ENCODE measurements at places on chromosomes 13 and 19.
A peak's percentile ranks its signal among the peaks of the same experiment; 100 is the strongest.

DNA sequence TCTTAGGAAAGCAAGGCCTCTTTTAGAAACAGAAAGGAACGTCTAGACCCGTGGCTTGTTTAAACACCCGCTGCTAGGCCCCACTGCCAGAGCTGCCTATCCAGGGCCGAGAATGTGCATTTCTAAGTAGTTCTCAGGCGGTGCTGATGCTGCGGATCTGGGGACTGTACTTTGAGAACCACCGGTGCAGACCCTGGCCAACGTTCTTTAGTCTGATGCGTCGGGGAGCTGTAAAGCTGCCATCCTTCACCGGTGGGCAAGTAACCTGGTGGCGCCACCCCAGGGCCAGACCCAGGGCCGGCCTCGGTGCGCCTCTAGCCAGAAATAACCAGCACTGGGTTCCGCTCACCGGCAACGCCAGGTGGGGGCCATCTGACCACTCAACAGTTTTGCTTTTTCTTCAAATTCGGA, 47.1 kb downstream of the TGDS start:
- DNase-seq, result no peak

DNA sequence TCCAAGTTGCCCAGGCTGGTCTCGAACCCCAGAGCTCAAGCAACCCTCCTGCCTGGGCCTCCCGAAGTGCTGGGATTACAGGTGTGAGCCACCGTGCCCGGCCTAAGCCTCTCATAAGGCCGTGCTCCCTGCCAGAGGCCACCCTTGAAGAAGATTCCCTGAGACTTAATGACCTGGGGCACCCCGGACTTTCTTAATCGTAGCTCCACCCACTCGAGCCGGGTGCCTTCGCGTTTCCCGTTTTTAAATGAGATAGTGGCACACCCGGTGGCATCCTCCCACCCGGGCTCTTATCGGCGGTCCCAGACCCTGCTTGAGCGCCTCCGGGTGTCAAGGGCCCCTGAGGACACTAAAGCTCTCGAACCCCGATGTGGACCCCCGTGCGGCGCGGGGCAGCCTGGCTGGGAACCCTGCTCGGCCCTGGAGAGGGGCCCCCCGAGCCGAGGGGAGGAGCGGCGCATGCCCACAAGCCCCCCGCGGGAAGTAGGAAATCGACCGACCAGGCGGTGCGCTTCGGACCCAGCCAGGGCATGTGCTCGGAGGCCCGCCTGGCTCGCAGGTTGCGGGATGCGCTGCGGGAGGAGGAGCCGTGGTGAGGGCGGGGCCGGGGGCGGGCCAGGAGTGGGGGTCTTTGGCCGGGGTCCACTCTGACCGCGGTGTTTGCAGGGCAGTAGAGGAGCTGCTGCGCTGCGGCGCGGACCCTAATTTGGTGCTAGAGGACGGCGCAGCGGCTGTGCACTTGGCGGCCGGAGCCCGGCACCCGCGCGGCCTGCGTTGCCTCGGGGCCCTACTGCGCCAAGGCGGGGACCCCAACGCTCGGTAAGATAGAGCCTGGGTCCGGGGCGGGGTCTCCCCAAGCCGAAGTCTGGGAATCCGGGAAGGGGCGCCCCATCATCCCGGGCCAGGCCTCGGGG, at the start of gene ANKLE1:
Gene ANKLE1, plus strand, starts transcription at position 511 of the 914 bp plus-strand sequence. Its CDS starts 20 bp downstream, at position 531.
- no peak for DNase-seq

DNA sequence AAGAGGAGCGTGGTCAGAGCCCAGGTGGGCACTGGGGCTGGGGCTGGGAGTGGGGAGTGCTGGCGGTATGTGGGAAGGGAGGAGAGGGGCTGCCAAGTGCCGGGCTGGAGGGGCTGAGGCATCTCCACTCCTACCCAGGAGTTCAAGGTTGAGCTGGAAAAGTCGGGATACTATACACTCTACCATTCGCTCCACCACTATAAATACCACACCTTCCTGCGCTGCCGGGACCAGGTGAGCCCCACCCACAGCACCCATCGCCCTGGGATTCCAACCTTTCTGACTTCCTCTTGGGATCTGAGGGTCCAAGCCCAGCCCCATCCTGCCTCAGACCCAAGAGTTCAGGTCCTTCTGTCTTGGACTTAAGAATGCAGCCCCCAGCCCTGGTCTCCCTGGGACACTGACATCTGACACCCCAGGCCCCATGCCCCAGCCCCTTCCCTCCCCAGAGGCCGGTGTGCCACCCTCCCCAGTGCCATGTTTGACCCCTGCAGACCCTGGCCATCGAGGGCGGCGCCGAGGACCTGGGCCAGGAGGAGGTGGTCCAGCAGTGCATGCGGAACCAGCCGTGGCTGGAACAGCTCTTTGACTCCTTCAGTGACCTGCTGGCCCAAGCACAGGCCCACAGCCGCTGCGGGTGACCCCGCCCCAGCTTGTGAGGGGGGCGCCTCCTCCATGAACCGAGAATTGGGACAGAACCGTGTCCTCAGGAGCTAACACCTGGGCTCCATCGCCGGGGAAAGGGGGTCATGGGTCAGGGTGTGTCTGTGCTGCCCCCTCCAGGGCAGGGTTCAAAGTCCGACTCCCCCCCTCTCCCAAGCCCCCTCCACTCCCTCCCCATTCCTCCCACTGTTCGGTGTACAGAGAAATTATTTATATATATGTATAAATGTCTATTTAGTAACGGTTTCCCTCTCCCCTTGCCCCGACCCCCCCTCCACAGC, 14.7 kb downstream of the RRAS start:
- DNase-seq, result no peak

- peak; percentile 82 for DNase-seq
These were observed 5.4 kb upstream of the TRIM28 start for GRCh38 chr19:58538257-58539168.

- DNase-seq, result no peak
These were observed 9.5 kb downstream of the ADAMTSL5 start for GRCh38 chr19:1503089-1503924.

GRCh38 chr19:55141696-55142095, 7.3 kb downstream of the TNNT1 start:
- DNase-seq, result no peak

DNA sequence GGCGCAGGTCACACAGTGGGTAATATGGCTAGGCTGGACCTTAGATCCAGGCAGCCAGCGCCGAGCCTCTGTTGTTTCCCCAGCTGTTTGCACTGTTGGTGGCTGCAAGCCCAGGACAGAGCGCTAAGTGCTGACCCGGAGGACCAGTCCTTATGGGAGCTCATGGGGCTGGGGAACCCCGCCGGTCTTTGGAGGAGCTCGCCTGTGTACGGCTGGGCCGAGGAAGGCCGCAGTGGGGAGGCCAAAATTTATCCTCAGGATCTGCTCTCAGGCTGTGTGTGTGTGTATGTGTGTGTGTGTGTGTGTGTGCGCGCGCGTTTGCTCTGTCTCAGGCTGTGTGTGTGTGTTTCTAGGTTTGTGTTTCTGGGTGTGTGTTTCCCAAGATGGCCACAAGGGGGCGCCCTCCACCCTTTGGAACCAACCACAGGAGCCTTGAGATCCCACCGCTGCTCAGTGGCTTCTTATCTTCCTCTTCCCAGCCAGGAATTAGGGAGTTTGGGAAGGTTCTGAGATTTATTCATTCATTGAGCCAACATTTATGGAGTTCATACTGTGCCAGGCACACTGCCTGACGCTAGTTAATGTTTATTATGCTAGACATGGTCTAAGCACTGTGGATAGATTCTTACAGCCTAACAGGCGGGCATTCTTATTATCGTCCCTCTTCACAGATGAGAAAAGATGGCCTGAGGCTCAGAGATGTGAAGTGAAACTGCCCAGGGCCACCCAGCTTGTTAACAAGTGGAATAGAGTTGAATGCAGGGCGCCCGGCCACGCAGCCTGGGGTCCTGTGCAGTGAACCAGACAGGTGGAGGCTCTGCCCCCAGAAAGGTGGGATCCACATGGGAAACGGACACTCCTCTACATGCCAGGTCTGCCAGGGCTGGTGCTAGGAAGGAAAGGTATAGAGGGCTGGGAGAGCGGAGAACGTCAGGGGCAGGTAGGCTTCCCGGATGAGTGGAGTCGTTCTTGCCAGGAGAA, 13.0 kb downstream of the PGLYRP1 start:
- no peak for DNase-seq

- no peak for DNase-seq
These were observed 14.7 kb upstream of the GRAMD1A start for GRCh38 chr19:34985249-34986022.

- DNase-seq, result no peak
These were observed 4.5 kb downstream of the NTN5 start for GRCh38 chr19:48668332-48668731.

DNA sequence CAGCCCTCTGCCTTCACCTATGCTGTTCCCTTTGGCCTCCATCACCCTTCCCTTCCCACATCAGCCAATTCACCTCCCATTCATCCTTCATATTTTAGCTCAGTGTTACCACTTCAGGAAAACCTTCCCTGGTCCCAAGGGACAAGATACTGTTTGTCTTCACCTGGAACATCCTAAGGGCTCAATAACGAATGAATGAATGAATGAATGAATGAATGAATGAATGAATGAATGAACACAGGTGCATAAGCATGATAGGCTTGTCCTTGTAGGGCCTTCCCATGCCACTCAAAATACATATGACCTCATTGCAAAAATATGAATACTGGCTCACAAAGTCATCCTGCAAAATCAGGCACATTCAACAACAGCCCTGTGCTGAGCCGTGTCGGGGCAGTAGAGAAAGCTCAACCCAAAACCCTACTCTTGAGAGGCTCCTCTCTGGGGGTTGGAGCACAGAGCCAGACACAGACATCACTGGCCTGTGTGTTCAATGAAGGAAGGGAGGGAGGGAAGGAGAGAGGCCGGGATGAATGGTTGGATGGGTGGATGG, 33.7 kb upstream of the TPM4 start:
- DNase-seq, result no peak

DNA sequence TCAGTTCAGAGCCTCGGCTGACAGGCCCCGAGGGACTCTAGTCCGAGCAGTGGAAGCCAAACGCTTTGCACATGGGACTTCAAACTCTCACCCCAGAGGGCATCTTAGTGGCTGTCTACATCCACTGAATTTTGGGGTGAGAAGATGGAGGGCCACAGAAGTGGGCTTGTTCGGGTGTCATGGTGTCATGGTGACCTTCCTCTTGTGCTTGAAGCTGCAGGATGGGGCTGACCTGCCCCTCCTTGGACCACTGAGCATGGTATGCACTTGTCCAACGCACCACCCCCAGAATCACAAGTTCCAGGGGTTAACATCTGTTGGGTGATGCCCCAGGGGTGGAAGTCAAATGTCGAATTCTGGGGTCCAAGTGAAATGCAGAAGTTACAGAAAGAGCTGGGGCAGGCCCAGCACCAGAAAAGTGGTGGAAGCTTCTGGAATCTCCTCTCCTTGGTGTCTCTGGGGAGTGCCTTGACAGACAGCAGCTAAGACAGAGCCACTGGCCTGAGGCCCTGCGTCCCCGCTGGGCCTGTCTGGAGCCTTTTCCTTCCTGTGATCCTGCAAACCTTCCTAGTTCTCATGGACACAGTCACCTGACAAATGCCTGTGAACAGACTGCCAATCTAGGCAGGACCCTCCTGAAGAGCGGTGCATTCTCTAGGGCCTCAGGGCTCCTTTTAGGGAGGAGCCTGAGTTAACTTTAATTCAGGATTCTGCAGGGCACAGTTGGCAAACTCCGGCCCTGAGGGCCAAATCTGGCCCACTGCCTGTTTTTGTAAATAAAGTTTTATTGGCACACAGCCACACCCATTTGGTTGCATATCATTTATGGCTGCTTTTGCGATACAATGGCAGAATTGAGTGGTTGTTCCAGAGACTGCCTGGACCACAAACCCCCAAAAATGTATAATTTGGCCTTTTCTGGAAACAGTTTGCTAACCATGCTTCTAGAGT, 65.1 kb upstream of the RANBP3 start:
- no peak for DNase-seq

GRCh38 chr13:66546534-66547379, 683.4 kb downstream of the PCDH9 start:
- DNase-seq, result no peak

GRCh38 chr19:5451494-5451893, 3.7 kb upstream of the ZNRF4 start:
- no peak for DNase-seq

GRCh38 chr13:96025283-96025682, 27.9 kb downstream of the UGGT2 start:
- DNase-seq, result no peak

DNA sequence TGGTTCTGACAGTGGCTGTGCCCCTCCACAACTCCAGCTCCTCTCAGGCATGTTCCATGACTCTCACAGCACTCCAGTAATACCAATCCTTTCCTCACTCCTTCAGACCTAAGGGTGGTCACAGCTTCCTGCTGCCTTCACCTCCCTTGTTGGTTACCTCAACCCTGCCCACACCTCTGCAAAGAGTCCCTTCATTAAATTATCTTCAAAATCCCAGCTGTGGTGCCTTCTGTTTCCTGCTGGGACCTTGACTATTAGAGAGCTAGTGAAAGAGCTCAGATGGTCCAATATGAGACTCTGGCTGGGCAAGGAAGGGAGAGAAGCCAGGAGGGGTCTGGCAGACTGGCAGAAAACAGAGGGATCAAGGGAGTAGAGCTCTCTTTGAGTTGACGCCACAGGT, 26.1 kb downstream of the DEDD2 start:
- DNase-seq, result no peak

- DNase-seq, result no peak
These were observed 29.3 kb downstream of the GSX1 start for GRCh38 chr13:27821566-27821965.

DNA sequence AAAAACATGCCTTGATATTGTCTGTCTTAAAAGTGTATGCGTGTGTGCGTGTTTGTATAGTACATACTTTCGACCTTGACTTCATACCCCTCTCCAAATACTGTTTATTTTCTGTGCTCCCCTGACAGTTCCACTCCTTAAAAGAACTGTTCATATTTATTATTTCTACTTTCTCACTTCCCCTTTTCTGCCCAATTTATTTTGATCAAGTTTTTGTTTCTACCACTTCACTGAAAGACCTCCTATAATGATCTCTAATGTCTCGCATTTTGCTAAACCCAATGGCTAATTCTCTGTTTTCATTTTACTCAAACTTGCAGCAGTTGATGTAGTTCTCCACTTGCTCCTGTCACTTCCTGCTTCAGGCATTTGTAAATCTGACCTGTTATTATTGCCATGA, 426.1 kb upstream of the KLF12 start:
- no peak for DNase-seq

- no peak for DNase-seq
These were observed 72.7 kb downstream of the SIAH3 start for GRCh38 chr13:45778882-45779281.

- DNase-seq, result peak; percentile 55
These were observed 12.6 kb upstream of the GARRE1 start for GRCh38 chr19:34241513-34242337.

DNA sequence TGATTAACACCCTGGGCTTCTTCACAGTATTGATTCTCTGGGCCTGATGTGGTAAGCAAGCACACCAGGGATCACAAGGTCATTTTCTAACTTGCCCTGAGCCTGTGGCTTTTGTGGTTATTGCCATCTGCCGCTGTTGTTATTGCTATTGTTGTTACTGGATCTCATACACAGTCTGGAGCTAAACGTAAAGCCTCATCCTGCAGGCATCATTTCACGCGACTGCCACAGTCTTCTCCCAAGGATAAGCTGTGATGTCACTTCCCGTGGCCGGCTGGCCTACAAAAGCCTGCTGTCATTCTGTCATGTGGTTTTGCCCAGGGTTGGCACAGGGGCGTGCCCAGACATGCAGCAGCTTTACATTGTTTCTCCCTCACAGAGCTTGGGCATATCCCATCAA, 154.0 kb upstream of the GPR12 start:
- no peak for DNase-seq

GRCh38 chr19:7605490-7606222, 10.0 kb downstream of the CAMSAP3 start:
- DNase-seq, result no peak

GRCh38 chr19:16928916-16929315, 40.1 kb downstream of the F2RL3 start:
- no peak for DNase-seq

- DNase-seq, result no peak
These were observed 17.5 kb downstream of the SYDE1 start for GRCh38 chr19:15124572-15125231.
